ENCODE measurements at places on chromosomes 3 and 15.
A peak's percentile ranks its signal among the peaks of the same experiment; 100 is the strongest.

GRCh38 chr15:80698676-80699075, 3.6 kb downstream of the ABHD17C start:
- no peak for DNase-seq

DNA sequence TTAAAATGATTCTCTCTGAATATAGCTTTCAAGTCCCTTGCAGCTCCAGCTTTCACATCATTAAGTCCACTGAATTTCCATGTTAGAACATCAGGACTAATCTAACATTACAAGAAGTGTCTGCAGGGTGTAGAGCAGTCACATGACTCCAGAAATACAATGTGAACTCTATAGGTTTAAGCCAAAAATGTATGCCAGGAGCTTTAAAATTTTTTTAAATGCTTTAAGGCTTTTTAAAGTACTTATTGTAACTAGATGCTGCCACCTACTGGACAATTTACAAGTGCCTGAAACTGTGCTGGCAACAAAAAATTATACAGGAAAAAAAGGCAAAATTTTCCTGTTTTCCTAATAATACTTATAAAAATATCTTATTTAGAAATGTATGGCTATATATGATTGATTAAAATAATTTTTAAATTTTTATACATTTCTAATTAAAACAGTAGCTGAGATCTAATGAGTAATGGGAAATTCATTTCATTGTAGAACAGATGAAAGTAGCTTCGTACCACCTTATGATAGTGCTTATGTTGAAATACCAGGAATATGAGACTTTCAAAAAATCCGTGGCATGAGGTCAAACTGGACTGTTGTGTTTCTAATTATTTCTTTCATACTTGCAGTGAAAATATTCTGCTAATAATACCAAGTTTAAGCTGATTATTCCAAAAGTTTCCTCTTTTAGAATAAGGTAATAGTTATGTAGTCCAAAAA, 25.7 kb downstream of the FSIP1 start:
- DNase-seq, result peak; percentile 35

DNA sequence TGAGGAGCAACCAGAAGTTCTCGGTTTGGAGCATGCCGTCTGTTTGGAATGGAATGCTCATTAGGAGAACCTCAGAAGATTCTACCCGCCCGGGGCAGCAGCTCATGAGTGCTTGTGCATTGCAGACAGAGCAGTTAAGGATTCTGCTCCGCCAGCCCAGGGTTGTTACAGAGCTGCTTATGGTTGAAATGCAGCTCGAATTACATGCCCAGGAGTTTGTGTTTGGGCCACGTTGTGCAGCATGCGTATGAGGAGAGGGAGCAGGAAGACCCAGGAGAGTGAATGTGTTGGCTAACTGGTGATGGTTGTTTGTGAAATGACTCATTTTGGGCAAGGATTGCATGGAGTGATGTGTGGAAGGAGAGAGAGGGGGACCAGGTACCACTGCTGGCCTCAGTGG, 9.0 kb downstream of the FGD5 start:
- DNase-seq, result no peak

DNA sequence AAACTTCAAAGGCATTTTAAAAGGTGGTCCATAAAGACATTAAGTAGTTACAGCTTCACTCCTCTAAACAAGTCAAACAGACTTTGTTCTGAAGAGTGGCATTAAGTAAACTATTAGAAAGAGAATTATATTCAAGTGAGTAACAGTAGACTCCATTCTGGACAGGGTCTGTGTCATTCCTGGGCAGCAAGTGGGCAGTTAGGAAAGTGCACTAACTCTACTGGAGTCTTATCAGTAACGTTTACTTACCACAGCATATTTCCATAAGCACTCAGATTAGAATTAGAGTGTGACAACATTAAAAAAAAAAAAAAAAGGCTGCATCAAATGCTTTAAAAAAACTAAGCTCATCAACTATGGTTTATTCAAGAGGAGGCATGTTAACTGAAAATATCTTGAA, 10.6 kb downstream of the UBR1 start:
- DNase-seq, result no peak

DNA sequence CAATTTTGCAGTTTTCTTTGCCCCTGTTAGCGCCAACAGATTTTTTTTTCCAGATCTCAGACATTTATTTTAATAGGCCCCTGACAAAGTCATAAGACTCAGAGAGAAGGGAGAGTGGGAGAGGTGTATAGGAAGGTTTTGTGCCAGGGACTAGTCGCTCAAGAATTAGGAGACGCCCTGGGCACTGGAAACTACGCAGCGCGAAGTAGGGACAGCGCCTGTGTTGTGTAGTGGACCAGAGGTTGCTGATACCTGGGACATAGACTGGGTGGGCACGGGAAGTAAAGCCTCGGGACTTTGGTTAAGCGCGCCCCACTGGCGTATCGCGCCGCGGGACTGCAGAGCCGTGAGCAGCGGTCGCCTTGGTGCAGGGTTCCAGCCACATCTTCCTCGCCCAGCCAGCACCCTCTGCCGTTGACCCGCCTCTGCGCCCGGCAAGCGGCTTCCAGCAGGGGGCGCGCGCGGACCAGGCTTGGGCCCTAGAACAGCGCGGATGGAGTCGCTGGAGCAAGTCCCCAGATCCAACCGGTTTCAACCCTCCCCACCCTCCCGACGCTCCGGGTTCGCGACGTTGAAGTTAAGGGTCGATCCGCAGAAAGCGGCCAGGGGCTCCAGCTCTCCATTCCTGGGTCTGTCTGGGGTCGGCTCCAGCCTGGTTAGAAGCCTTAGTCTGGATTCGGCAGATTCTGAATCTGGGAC, 3.0 kb upstream of the ISLR2 start:
- peak; percentile 61 for DNase-seq

GRCh38 chr15:100234158-100235029, 107.4 kb downstream of the ADAMTS17 start:
- DNase-seq, result no peak

- DNase-seq, result no peak
Measured at GRCh38 chr15:40963201-40963600, 9.9 kb downstream of the CHAC1 start.

GRCh38 chr3:190517687-190518086, 3.8 kb downstream of the IL1RAP start:
- no peak for DNase-seq

GRCh38 chr3:119305286-119305685, 11.1 kb downstream of the ARHGAP31 start:
- no peak for DNase-seq

DNA sequence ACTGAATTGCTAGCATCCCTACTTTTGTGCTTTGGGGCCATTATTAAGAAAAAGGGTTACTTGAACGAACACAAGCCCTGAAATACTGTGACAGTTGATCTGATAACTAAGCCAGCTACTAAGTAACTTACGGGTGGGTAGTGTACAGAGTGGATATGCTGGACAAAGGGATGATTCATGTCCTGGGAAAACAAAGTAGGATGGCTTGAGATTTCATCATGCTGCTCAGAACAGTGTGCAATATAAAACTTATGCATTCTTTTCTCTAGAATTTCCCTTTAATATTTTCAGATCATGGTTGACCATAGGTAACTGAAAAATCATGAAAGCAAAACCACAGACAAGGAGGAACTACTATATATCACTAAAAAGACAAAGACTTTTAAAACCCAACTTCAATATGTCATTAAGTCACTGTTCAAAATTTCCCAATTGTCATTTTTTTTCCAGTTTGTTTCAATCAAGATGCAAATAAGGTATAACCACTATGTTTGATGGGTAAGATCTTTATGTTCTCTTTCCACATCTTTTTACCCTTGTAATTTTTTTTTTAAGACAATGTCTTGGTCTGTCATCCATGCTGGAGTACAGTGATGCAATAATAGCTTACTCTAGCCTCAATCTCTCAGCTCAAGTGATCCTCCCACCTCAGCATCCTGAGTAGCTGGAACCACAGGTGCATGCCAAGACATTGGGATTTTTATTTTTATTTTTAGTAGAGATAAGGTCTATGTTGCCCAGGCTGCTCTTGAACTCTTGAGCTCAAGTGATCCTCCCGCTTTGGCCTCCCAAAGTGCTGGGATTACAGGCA, 67.7 kb downstream of the IFT80 start:
- no peak for DNase-seq

- no peak for DNase-seq
Measured at GRCh38 chr3:107810171-107811071, 280.4 kb downstream of the CD47 start.

GRCh38 chr15:99509686-99510461, 55.9 kb upstream of the MEF2A start:
- no peak for DNase-seq

GRCh38 chr3:94928921-94929320, 866.1 kb downstream of the NSUN3 start:
- peak; percentile 32 for DNase-seq

DNA sequence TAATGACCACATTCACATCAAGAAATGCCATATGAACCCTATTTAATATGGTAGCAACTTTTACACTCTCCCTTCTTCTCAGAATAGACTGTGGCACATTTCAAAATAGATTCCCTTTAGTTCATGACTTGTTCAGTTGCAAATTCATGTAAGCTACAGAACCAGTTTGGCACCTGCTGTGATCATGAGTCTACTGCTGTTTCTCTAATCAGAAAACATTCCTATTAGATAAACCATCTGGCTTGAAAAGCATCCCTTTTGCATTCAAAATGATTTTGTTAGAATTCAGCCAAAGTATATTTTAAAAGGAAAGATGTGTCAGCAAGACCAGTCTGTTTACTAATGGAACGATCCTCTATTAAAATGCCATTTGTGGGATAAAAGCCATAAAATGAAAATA, 304.4 kb downstream of the BCHE start:
- peak; percentile 20 for DNase-seq

DNA sequence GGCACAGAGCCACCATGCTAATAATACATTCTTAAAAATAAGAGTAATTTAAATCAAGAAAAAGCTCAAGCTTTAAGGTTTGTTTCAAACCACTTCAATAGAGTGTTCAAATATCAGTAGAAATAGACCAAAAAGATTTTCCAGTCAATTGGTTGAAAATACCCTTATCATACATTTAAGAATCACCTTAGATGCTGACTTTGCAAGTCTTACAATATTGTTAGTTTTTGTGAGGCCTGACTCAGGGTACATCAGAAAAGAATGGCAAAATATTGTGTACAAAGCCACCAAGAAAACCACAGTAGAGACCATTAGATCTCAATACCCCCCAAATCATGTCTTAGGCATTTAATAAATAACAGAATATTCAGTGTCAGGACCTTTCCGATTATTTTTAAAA, 19.8 kb upstream of the NRG4 start:
- no peak for DNase-seq

Measured in NCI-H510A treated with DMSO at 0.1 percent for 48 hours (cell line).